Activated T-cell treated with anti-CD3 and anti-CD28 coated beads, Interleukin-2, amount 50 U/mL, for 72 hours (primary cell): ENCODE measurements at places on chromosomes 4 and X.

- DNase-seq = no peak
Observed at GRCh38 chr4:67084783-67085182, 460.5 kb downstream of the CENPC start.

GRCh38 chr4:72084587-72085011, 52.8 kb downstream of the NPFFR2 start:
- DNase-seq = no peak

DNA sequence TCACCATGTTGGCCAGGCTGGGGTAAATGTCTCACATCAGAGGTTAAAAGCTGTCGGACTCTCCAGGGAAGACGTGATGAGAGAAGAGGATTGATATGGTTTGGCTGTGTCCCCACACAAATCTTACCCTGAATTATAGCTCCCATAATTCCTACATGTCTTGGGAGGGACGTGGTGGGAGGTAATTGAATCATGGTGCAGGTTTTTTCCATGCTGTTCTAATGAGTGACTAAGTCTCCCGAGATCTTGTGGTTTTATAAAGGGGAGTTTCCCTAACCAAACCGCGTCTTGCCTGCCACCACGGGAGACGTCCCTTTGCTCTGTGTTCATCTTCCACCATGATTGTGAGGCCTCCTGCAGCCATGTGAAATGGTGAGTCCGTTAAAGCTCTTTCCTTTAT, 64.4 kb downstream of the ASMT start:
- peak; percentile 18 for DNase-seq

DNA sequence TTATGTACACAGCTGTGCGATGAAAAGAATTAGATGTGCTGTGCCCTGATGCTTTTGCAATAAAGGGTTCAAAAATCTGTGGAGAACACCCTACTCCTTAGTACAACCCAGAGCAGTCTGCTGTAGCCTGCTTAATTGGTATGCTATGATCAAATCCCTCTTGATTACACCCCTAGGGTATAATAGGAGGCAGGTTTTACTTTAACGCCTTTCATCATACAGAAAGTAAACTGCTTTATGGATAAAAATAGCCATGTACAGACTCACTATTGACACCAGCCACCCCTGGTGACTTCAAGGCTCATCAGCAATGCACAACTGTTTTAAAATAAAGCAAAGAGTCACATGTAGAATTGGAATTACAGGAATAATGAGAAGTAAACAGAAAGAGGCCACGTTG, 315.3 kb downstream of the DMD start:
- no peak for DNase-seq

GRCh38 chr4:169933531-169933930, 92.7 kb downstream of the MFAP3L start:
- DNase-seq = no peak

GRCh38 chr4:76374798-76375197, 46.1 kb downstream of the CCDC158 start:
- no peak for DNase-seq

GRCh38 chr4:81359207-81359606, 112.5 kb downstream of the RASGEF1B start:
- DNase-seq = no peak

GRCh38 chrX:151030845-151031244, 47.7 kb downstream of the HMGB3 start:
- peak; percentile 18 for DNase-seq

- no peak for DNase-seq
Observed at GRCh38 chrX:139192386-139192961, 338.1 kb upstream of the F9 start.

DNA sequence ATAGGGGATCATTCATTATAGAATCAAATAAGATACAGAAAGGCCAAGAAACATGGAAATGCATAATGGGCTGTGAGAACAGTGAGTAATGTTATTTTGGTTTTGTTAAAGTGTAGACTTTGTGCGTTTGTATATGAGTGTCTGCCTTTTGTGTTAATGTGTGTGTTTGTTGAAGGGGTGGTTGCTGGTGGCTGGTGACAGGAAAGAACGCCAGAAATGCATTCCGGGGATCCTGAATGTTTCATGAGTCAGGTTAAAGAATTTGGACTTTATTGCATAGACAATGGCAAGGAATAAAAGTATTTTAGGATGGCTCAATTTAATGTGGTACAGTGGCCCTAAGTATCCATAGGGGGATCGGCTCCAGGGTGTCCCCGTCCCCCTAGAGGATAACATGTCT, 1228.9 kb downstream of the PCDH7 start:
- DNase-seq = no peak

GRCh38 chrX:77003956-77004355, 443.2 kb upstream of the FGF16 start:
- DNase-seq = peak; percentile 37

DNA sequence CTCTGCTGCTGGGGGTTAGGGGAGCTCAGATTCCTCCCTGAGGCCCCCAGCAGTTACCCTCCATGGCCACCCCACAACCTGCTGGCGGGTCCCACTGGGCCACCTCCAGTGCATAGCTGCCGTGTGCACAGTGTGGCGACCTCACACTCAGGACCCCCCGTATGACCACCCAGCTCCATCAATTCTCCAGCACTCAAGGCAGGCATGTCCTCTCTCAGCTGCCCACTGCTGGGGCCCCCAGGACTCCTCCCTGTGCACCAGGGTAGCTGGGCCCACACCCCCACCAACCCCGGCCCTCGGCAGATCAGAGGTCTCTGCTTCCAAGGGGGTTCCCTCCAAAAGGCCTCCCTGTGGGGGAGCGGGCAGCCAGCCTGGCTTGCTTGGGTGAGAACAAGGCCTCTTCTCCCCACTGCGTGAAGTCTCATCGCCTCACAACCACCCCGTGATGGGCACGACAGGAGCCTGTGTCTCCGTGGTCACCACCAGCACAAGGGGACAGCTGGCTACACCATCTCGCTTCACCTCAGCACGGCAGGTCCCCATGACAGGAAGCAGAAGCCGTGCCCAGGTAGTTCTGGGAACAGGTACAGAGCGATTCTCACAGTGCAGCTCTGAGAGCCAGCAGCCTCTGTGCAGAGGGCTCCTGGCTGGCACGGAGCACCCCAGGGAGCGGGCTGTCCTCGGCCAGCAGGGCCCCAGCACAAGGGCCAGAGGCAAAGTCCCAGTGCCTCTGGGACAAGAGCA, 4.6 kb upstream of the HAUS3 start:
- DNase-seq = peak; percentile 1

DNA sequence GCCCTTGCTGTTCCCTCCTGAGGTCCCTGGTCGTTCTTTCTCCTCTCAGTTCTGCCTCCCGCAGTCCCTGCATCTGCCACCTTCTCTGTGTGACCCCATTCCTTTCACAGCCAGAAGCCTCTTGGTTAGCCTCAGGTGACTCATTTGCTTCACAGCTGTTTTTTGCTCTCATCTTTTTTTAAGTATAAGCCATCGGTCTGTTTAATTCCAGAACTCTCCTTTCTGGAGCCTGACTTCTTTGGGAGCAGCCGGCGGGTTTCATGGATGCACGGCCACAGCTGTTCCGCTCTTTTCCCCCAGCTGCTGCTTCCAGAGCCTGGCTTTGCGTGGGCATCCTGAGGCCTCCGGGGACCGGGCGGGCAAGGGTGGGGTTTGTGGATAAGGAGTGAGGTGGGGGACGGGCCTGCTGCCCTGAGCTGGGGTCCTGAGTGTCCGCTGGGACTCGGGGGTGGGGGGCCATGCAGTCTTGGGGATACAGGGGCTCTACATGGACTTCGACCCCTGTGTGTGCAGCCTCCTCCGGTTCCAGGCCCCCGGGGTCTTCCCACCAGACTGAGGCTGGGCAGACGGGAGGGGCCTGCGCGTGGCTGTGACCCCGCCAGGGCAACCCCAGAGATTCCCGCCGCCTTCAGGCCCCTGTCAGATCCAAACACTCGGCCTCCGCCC, 46.7 kb downstream of the PCGF3 start:
- DNase-seq = no peak

DNA sequence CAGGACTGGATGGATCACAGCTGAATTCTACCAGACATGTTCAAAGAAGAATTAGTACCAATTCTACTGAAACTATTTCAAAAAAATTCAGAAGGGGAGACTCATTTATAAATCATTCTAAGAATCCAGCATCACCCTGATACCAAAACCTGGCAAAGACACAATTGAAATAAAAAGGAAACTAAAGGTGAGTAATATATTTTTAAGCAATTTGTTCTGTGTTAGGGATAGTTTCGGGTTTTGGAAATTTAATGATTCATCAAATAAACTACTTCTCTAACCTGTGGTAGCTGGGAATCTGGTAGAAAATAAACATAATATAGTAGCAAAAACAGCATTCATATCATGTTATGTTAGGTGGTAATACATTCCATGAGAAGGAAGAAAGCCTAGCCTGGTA, 662.2 kb upstream of the BOD1L1 start:
- DNase-seq = no peak

DNA sequence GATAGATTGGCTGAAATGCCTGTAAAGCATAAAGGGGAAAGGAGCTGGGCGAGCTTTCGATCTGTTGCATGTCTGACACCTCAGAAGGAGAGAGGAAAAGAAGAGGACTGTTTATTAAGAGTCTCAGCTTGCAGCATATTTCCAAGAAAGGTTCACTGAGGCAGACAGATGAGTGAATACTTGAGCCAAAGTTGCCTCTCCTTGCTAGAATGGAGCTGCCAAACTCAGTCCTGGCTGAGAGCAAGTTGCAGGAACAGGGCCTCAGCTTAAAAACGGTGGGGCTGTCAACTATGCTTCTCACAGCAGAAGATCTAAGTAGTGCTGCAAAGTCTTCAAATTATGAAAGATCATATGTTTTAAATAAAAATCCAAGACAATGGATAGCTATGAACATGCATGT, 707.5 kb downstream of the PCDH7 start:
- DNase-seq = no peak

DNA sequence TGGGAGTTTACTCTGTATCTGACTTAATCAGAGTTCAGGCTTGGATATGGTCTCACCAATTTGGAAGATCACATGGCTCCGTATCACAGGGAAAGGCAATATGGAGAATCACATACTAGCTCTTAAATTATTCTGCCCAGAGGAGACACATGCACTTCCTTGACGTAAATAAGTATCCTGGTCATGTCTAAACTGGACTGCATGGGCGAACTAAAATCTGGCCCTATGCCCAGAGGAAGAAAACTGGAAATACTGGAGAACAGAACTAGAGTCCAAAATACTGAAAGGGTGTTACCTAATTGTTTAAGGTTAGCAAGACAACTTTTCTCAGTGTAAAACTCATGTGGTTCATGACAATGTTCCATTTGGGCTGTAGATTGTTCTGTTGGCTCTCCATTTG, 832.3 kb downstream of the RAB28 start:
- no peak for DNase-seq

DNA sequence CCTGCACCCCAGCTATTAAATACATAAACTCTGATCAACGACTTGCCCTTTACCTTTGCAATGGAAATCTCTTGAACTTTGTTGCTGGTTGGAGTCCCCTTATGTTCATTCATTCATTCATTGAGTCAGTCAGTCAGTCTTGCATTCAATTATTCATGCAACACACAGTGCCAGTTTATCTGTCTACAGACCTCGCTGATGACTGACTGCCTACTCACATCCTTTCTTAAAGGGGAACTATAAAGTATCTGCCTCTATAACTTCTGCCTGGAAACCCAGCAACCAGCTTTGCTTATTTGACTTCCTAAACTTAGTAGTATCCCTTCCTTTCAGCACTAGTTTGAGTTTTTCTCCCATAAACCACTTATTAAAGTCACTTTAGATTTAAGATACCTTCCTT, 620.8 kb upstream of the ADGRL3 start:
- DNase-seq = no peak

DNA sequence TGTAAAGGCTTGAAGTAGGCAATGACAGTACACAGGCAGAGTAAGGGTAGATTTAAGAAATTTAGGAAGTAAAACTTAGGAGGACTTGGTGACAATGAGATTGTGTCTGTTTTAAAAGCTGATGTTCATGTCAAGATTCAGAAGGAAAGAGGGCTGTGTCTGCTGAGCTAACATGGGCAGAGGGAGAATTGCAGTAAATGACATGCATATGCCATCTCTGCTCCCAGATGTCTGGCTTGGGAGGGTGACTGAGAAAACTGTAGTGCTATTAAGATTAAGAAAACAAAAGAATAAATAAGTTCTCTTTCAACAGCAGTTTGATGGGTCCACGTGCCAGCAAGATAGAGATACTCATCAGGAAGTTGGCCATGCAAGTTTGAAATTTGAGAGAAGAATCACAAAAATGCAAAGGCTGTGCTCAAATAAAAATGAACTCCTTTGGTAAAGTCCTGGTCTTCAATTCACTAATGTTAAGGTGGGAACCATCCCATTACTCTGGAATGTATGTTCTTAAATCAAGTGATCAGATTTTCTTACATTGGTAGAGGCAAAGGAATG, 7.2 kb downstream of the NFXL1 start:
- DNase-seq = no peak

GRCh38 chr4:128061566-128062536, 739 bp downstream of the LARP1B start:
- peak; percentile 73 for DNase-seq

GRCh38 chr4:118772081-118772766, 63.7 kb downstream of the SEC24D start:
- DNase-seq = no peak

GRCh38 chrX:105375816-105376215, 155.3 kb upstream of the TEX13A start:
- no peak for DNase-seq

- DNase-seq = peak; percentile 23
Observed at GRCh38 chr4:336099-336892, 1.3 kb upstream of the ZNF141 start.

GRCh38 chrX:146887020-146887419, 72.5 kb upstream of the CXorf51A start:
- DNase-seq = no peak

GRCh38 chrX:8345473-8345872, 119.2 kb upstream of the VCX3B start:
- DNase-seq = no peak

- DNase-seq = no peak
Observed at GRCh38 chrX:19772096-19772821, 115.1 kb downstream of the SH3KBP1 start.

DNA sequence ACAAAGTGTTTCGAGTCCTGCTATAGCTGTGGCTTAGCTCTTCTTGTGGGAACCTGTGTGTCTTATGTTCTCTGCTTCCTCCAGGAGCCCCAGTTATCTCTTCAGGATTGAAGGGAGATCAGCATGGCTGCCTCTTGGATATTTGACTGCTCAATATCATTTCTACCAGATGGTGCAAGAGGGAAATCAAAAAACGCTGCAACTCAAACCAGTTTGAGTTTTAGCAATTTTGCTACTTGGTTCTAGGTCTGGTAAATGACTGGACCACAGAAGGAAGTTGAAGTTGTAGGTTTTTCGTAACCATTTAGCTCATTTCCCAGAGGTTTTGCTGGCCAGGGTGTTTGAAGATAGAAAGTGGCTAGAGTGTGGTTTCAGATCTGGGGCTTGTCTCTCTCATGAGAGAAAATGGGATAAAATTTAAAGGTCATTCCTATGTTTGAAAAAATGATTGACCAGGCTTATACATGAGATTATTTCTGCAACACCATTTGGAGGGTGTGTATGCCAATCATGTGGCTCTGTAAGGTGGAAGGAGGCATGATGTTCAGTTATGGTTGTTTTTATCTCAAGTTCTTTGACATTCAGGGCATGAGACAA, 210.4 kb downstream of the SPRY1 start:
- no peak for DNase-seq

- DNase-seq = no peak
Observed at GRCh38 chr4:137266511-137266910, 265.8 kb downstream of the PCDH18 start.

GRCh38 chrX:6568031-6568430, 33.1 kb upstream of the VCX3A start:
- DNase-seq = no peak

- DNase-seq = no peak
Observed at GRCh38 chr4:78032446-78032845, 24.7 kb upstream of the FRAS1 start.

- DNase-seq = no peak
Observed at GRCh38 chr4:92163348-92163747, 140.4 kb upstream of the GRID2 start.
